Retina (tissue), 1 donor: ENCODE measurements at places on chromosomes 12 and 14.
A peak's percentile ranks its signal among the peaks of the same experiment; 100 is the strongest.

- DNase-seq = no peak
These were observed 26.9 kb downstream of the GSTZ1 start for GRCh38 chr14:77347751-77348150.

GRCh38 chr12:41304526-41304925 lies 116.4 kb downstream of the PDZRN4 start:
- DNase-seq = no peak

GRCh38 chr12:48929551-48929950 lies 4.3 kb upstream of the FKBP11 start:
- no peak for DNase-seq

DNA sequence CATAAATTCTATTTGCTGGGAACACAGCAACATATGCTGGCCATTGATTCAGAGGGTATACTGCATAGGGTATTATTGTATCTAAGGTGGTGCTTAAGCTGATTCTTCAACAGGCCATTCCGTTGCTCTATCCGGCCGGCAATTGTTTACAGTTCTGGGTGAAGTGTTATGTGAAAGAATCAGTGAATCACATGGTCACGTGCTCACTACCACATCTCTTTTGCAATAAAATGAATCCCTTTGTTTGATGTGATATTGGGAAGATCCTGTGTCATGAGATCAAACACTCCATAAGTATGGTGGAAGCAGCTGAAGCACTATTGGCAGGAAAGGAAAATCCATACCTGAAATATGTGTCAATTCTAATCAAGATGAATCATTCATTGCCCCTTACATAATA lies 7.6 kb upstream of the USP15 start:
- DNase-seq = no peak

DNA sequence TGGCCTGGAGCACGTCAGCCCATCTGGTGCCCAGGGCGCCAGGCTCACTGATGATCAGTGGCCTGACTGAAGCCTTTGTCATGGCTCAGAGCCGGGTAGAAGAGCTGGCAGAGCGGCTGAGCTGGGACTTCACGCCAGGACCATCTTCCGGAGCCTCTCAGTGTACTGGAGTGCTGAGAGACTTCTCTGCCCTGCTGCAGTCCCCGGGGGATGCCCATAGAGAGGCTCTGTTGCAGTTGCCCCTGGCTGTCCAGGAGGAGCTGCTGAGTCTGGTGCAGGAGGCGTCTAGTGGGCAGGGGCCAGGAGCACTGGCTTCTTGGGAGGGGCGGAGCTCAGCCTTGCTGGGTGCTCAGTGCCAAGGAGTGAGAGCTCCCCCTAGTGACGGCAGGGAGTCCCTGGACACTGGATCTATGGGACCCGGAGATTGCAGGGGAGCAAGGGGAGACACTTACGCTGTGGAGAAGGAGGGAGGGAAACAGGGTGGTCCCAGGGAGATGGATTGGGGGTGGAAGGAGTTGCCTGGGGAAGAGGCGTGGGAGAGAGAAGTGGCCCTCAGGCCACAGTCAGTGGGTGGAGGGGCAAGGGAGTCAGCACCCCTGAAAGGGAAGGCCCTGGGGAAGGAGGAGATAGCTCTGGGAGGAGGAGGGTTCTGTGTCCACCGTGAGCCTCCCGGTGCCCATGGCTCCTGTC lies 2.0 kb downstream of the KHNYN start:
- peak; percentile 80 for DNase-seq

- DNase-seq = no peak
These were observed 106.1 kb downstream of the DAD1 start for GRCh38 chr14:22482782-22483553.

DNA sequence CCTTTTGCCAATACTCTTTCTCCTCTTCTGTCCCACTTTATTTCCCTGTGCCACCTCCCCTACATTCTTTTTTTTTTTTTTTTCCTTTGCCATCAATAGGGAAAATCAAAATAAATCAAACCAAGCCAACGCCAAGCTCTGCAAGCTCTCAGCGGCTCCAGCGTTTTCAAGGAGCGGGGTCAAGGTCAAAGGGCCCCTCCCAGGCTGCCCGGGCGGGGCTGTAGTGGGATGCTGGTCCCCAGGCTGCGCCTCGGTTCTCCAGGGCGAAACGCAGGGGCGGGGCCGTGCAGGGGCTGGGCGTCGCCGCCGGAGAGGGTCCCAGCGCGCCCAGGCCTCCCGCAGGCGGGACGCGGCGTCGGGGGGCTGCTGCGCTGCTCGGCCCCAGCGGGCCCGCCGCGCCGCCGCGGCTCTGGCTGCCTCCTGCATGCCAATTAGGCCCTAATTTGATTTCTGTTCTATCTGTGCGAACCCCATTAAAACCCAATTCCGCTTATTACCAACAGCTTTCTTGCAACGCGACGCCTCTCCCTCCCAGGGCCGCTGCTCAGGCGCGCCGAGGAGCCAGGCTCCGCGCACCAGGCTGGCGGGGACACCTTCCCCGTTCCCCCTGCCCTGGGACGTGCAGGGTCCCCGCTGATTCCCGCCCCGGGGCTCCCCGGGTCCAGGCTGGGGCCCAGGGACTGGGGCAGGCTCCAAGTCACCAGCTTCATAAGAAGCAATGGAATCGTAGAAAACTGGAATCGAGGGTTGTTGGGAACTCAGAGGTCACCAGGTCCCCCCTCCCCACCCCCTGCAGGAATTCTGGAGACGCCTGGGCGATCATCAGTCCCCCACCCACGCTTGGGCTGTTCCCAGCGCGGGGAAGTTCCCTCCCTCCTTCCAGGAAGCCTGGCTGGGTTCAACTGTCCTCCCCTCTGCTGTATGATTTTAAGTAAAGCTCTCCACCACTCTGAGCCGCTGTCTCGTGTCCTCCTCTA lies 50.7 kb upstream of the MAP1LC3B2 start:
- DNase-seq = peak; percentile 83

- no peak for DNase-seq
These were observed 55.3 kb upstream of the TMCC3 start for GRCh38 chr12:94705676-94706075.

- DNase-seq = no peak
These were observed 180.3 kb downstream of the ETV6 start for GRCh38 chr12:11829764-11830194.

GRCh38 chr12:104407922-104408321 lies 48.8 kb upstream of the CHST11 start:
- no peak for DNase-seq

DNA sequence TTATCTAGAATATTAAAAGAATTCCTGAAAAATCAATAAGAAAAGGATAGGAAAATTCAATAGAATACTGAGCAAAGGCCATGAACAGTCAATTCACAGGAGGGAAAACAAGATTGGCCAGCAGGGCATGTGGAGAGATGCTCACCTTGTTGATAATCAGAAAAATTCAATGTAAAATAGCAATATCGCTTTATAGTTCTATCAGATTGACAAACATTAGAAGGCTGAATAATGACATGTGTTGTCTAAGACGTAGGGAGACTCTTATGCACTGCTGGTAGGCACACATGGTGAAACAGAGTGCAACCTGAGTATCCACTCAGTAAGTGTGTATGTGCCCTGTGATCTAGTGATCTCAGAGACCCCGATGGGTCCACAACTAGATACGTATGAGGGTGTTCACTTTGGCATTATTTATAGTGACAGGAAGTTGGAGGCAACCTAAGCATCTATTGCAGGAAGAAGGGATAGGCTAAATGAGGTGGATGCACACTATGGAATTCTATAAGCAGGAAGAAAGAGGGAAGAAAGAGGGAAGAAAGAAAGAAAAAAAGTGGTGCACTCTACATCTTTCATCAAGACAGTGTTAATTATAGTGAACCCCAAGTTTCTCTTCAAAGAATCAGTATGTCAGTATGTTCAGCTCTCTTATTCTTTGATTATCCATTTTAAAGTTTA lies 3.8 kb upstream of the ANKRD33 start:
- no peak for DNase-seq

DNA sequence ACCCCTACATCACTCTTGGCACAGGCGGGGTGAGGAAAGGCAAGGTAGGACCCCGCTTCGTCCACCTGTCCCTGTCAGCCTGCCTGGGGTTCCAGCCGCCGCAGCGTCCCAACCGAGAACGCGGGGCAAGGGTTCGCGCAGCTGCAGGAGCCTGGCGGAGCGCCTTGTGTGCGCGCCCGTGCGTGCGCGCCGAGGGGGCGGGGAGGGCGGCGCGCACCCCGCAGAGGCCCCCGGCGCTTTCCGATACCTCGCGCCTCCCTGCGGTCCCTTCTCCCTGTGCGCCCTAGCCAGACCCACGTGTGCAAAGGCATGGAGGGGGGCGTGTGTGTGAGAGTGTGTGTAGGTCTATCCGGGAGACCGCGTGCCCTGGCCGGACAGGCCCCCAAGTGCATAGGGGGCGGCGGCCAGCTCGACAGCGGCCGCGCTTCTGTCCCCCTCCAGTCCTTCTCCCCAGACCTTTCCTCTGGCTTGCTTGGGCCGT lies 122.4 kb downstream of the TSPAN9 start:
- DNase-seq = peak; percentile 88

- no peak for DNase-seq
These were observed 272.8 kb downstream of the PDZRN4 start for GRCh38 chr12:41460906-41461305.

- DNase-seq = no peak
These were observed 33.7 kb upstream of the GLIPR1 start for GRCh38 chr12:75446857-75447256.

DNA sequence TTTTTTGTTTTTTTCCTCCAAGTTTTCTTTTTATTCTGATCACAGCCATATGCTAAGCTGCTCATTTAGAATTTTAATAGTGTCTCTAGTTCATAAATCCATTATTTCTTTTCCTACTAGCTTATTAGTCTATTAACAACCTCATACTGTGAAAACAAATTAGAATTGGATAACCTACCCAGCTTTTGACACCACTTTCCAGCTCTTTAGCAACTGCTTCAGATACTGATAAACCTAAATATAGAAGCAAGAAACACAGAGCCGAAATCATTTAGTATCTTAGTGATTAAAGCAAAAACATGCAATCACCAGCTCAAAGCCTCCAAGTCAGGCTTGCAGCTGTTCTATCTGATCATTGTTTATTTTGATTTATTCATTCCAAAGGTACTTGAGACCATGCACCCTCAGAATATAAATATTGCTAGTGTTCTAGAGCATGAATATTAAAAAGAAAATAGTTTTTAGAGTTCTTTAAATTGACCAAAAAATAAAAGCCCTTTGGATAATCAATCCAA lies 121.5 kb downstream of the STXBP6 start:
- DNase-seq = no peak

DNA sequence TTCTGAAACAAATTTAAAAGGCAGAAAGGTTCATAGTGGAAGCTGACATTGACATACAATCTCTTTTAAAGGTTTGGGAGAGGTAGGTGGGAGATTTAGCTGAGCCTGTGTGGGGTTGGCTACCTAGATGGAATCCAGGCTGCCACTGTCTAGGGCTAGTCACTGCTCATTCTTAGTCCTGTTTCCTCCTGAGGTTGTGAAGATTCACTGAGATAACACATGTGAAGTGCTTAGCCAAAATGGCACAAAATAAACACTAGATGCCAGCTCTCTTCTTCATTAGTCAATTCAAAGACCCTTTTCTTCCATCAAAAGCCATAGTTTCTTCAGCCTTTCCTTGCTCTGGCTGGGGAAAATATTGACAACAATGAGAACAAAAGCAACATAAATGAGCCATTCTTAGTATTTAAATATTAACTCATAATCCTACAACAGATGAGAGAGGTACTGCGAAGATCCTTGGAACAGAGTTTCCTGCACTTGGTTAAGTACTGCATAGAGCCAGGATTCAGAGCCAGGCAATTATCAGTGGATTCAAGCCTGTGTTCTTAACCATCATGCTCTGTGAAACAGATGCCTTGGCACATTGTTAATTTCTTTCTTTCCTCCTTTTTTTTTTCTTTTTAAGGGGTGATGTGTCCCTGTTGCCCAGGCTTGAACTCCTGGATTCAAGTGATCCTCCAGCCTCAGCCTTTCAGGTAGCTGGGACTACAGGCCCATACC lies 3.5 kb downstream of the MYF6 start:
- no peak for DNase-seq

GRCh38 chr12:32379667-32380066 lies 19.7 kb upstream of the FGD4 start:
- DNase-seq = no peak

- DNase-seq = no peak
These were observed 14.9 kb downstream of the ABCB9 start for GRCh38 chr12:122951406-122951805.

DNA sequence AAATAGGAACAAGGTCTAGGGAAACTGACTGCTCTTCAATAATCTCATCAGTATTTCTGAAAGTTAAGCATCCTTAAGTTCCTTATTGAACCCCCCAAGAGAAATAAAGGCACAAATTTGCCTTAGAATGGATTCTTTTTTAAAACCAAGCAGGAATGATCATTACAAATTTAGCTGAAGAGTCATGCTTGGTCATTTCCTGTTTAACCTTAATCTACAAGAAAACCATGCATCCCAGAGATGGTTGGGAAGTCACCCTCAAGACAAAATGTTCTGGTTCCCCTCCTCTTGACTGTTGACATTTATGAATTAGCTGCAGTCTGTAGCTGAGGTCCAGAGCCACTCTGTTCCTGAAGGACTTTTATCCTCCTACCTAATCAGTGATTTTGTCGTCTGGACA lies 291.8 kb upstream of the G2E3 start:
- DNase-seq = no peak

GRCh38 chr12:15038137-15038536 lies 65.3 kb downstream of the PDE6H start:
- no peak for DNase-seq

GRCh38 chr14:80404413-80404812 lies 193.1 kb upstream of the DIO2 start:
- DNase-seq = no peak

- DNase-seq = no peak
These were observed 64.1 kb downstream of the ITPR2 start for GRCh38 chr12:26768611-26769603.

GRCh38 chr12:2488596-2488995 lies 306.2 kb upstream of the FKBP4 start:
- DNase-seq = no peak

DNA sequence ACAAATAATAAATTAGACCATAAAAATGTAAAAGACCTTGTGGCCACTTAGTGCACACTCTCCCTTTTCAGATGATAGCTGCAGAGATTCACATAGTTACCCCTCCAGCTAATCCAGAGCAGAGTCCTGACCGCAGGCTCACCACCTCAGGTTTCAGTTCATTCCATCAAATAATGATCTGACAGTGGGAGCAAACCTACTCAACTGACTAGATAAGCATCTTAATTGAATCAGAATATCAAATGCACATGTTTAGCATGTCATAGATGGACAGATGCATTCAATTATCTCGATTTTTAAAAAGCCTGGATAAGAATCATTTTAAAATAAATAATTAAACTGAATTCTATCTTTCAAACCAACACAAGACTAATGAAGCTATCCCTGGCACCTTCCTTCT lies 242.3 kb upstream of the PDZRN4 start:
- DNase-seq = no peak

GRCh38 chr12:51378749-51379148 lies 12.5 kb downstream of the GALNT6 start:
- no peak for DNase-seq

- no peak for DNase-seq
These were observed 102.9 kb downstream of the RASSF9 start for GRCh38 chr12:85733221-85733840.
